M059J (cell line): ENCODE measurements at places on chromosomes 3 and 15. TPM values are rescaled to one million over a fixed set of nuclear protein-coding genes. Genes with fewer than 3 reads are reported as not detected.

Gene PRKAR2A
- 20.4 and 23.5 TPM in 2 replicates for total RNA-seq

DNA sequence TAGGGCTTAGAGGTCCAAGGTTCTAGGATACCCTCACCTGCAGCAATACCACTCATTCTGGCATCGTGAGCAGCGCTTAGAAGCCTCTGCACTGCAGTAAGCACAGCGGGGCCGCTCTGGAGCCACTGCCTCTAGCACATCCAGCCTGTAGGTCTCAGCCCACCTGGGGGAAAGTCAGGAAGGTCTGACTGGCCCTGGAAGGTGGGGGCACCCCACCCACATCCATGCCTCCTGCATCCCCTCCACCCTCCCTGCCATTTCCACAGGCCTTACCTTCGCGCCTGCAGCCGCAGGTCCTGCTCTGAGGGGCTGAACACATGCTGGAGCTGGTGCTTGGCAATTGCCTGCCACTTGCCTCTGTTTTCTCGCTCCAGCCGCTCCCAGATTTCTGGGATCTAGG is 901 bp upstream of the RASSF1 start:
- no peak for DNase-seq

Gene CCR8
- total RNA-seq, result not detected in 2 replicates

Gene SCAANT1
- total RNA-seq, result not detected in 2 replicates

DNA sequence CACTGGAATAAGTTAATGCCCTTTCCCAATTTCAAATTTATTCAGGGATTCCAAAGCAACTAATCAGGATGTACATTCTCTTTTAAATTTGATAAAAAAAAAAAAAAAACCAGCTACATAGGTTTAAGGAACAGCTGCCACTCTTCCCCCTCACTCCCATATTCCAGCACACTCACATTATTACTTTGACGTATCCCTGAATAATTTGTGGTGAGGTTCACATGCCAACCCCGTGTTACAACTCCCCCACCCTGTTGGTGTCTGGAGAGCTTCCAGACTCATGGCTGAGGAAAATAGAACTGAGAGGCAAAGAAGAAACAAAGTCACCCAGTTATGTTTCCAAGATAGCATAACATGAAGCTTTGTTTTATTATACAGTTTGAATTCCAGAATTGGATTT is 300.5 kb upstream of the MME start:
- peak; percentile 62 for DNase-seq

DNA sequence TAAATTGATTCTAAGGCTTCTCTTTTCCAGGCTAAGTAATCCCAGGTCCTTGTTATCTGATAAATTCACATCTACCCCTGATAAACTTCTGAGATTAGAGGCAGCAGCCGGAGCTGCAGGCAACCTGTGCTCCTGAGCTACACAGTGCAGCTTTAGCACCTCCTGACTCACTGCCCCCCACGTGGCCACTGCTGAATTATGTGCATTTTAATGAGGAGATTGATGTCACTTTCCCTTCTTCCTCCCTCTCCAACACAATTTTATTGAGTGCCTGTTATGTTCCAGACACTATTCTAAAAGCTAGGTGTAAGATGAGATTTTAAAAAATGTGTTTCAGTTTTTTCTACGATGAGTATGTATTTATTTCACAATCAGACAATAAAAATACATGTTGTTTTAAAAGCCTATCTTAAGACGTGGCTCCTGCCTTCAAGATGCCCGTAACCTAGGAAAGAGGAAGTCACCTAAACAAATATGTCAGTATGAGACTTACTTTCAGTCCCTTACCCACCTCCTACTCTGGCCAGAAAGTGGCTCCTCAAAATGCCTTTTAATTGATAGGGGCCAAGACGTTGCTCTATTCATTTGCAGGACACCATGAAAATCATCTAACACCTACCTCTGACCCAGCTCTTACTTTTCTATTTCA is 161.5 kb upstream of the PFN2 start:
- DNase-seq, result peak; percentile 77

GRCh38 chr3:73365756-73366397 is 258.9 kb downstream of the PDZRN3 start:
- DNase-seq, result peak; percentile 5

DNA sequence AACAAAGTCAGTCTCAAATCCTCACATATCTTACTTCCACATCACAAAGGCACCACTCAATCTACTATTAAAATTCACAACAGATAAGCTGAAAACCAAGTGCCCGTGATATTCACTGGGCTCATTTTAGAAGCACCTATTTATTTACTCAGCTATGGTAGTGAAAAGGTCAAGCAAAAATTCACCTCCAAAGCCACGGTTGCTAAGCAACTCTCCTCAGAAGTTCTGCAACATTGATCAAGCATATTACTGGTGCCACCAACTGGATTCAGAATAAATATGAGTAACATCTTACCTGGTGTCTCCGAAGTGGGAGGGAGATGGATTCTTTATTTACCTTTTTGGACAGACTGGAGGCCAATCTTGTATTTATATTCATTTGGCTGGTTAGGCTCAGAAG is 714.8 kb downstream of the FHIT start:
- no peak for DNase-seq

Gene CASR
- not detected in 2 replicates for total RNA-seq

GRCh38 chr3:194312186-194312742 is 38.9 kb downstream of the CPN2 start:
- no peak for DNase-seq

DNA sequence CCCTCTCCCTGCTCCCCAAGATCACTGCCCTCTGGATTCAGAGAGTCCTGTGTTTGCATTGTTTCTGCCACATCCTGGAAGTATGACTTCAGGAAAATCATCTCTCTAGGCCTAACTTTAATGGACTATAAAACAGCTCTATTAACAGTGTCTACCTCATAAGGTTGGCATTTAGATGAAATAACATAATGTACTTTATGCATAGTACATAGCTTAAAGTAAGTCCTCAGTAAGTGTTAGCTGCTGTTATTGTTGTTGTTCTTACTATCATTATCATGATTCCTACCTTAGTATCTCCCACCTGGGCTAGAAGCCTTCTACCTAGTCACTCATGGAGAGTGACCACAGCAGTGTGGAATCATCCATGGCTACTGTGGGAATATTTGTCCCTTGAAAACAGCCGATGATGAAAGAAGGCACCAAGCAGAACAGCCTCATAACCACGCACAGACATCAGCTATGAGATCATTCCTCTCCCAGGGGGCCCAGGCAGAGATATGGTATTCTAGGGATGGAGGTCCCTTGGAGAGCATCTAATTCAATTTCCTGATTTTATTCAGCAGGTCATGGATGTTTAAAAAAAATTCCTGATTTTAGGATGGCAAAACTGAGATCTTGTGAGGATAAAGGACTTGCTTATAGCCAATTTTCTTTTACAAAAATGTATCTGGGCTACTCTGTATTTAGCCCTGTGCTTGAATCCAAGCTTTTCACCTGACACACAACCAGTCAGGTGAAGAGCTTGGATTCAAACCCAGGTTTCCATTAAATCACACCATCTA is 1.9 kb downstream of the FSD2 start:
- no peak for DNase-seq

- DNase-seq, result peak; percentile 54
These were observed 27.7 kb downstream of the TRAK1 start for GRCh38 chr3:42118762-42119361.

Gene TSPAN3
- total RNA-seq, result 280 and 312 TPM in 2 replicates

GRCh38 chr3:24494618-24495325 is at the start of gene THRB:
Gene THRB, minus strand, starts transcription at chr3:24494850.
- peak; percentile 39 for DNase-seq

Gene CTDSPL
- total RNA-seq, result 9.5 and 18.3 TPM in 2 replicates

- peak; percentile 66 for DNase-seq
These were observed 79.7 kb downstream of the WNT5A start for GRCh38 chr3:55407426-55407820.

Gene WDR76
- 38.7 and 75.3 TPM in 2 replicates for total RNA-seq

DNA sequence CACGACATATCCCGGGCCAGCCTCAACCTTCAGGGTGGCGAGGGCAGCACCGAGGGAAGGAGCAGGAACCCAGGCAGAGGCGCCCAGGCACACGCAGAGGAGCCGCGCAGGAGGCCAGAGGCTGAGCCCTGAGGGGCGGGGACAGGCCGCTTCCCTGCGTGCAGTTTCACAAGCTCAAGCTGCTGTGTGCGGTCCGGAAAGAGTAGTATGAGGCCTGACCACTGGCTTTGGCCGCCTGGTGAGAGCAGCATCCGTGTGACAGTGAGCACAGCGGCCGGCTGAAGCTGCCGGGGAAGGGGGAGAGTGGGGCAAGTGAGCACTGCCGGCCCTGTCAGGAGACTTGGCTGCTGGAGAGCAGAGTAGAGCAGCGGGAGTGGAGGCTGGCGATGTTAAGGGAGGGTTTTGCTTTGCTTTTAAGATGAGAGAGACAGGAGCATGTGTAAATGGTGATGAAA is 8.7 kb downstream of the ZDHHC19 start:
- no peak for DNase-seq

DNA sequence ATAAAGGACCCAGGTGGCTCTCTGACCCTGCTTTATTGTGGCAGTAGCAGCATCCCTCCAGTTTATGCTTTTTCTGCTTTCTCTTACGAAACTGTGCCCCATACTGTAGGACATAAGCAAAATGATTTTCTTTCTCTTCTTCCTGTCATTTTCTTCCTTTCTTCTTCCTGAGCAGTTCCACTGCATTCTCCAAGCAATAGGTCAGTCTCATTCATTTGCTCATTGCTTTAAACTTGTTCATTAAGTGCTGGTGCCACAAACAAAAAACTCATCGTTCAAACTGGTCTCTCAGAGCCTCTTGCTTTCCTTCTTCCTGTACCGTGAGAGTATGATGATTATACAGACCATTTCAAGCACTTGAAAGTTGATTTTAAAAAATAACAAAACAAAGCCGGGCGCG is 66.8 kb downstream of the PDE8A start:
- peak; percentile 16 for DNase-seq

DNA sequence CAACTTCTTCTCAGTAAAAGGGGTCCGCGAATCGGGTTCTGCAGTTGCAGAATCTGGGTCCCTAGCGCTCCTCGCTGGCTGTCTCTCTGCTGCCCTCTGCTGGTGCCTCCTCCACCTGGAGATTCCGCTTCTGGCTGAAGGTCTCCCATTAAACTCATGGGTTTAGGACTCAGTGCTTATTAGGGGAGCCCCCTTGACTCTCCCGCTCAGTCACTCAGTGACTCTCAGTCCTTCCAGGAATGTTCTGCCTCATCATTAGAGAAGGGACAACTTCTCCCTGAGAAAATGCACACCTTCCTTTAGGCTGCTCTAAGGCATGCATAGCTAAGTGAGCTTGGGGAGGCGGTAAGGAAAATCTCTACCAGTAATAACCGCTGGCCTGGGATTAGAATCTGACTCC is 7.1 kb downstream of the CPN2 start:
- peak; percentile 56 for DNase-seq

GRCh38 chr15:65916664-65917406 is 47.5 kb downstream of the RAB11A start:
- DNase-seq, result peak; percentile 50

DNA sequence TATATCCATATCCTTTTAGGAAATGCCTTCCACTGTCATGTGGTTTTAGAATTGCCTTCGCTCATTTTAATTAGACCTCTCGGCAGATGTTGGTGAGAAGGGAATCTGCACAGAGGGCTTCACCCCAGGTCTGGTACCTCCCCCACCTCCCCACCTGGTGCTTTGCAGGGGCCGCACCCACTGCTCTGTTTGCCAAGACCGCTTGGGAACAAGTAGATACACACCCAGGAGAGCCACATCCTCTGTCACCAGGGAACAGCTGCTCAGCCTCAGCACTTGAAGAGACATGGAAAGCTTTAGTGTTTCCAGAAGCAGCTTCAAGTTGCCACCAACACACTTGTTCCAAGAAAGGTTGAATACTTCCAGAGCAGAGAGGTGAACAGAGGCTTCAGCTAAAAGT is 21.8 kb downstream of the LRRC31 start:
- no peak for DNase-seq

DNA sequence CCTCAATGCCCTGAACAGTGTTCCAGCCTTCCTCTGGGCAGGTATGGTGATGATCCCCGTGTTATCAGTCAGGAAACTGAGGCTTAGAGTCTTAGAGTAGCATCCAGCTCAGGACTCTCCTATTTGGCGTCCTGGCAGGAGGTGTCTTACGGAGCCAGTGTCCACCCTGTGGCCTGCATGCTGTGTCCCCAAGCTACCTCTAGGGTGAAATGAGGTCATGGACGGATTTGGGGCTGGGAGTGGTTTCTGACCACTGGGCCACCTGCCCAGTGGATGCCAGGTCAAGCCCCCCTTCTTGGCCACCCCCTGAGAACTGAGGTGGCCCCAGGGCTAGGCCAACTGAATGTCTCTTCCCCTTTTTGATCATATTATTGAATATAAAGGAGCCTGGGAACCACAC is 27.2 kb upstream of the SLC6A6 start:
- no peak for DNase-seq

DNA sequence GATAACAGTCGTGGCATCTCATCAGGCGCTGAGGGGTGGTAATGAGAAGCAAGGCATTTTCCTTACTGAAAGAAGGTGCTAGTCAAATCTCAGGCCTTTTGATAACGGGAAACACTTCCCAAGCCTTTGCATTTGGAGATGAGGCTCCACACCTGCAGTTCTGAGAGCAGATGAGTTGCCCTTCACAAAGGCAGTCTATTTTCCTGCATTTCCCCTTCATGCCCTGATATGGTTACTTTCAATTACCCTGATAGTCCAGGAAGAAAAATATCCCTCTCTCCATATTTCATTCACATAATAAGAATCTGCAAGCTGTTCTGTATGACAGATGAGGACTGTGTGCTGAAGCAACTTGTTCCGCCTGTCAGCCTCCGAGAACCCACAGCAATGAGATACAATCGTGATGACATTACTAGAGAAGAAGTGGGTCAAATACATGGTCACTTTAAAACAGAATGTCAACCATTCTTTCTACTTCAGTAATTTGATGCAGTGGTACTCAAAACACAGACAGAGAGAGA is 25.0 kb downstream of the FHIT start:
- DNase-seq, result no peak

GRCh38 chr3:178518660-178519396 is 17.4 kb upstream of the KCNMB2 start:
- DNase-seq, result peak; percentile 85

Gene DAZL
- total RNA-seq, result not detected in 2 replicates

- peak; percentile 86 for DNase-seq
These were observed 17.4 kb upstream of the CLK3 start for GRCh38 chr15:74598126-74598842.

Gene TIGIT
- total RNA-seq, result not detected in 2 replicates

DNA sequence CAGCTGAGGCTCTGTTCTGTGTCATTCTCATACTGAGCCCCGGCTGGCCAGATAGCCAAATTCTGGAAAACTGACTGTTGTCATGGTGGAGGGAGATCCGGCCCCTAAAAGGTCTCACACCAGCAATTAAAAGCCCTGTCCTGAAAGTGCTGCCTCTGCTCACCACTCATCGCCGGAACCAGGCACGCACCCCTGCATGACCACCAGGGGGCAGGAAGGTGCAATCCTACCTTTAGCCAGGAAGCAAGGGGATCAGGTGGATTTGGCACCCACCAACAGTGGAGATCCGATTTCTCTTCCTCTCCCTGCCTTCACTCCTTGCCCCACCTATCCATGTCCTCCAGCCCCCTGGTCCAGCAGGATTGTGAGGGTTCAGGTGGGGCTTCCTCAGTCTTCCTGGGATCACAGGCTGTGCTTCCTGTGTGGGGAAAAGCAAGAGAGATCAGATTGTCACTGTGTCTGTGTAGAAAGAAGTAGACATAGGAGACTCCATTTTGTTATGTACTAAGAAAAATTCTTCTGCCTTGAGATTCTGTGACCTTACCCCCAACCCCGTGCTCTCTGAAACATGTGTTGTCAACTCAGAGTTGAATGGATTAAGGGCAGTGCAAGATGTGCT is 16.1 kb upstream of the CACNA2D2 start:
- DNase-seq, result peak; percentile 38
